ENCODE measurements at places on chromosomes 5 and 9.

- no peak for DNase-seq
Observed at GRCh38 chr5:173637340-173637739, 20.9 kb upstream of the BOD1 start.

DNA sequence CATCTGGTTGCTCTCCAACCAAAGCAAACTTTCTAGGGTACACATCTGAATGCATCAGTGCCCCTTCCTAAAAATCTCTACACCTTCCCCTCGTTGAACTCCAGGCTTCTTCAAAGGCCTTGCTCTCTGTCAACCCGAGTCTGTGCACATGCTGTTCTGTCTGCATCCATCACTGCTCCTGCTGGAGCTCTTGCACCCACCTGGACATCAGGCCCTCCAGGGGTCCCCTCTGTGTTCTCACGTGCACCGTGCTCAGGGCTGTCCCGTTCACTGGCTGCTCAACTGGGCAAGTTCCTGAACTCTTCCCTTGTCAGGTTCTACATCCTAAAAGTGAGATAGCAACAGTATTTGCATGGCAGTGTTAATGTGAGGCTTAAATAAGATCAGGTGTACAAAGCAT is 62.7 kb upstream of the ANGPTL2 start:
- DNase-seq: no peak

DNA sequence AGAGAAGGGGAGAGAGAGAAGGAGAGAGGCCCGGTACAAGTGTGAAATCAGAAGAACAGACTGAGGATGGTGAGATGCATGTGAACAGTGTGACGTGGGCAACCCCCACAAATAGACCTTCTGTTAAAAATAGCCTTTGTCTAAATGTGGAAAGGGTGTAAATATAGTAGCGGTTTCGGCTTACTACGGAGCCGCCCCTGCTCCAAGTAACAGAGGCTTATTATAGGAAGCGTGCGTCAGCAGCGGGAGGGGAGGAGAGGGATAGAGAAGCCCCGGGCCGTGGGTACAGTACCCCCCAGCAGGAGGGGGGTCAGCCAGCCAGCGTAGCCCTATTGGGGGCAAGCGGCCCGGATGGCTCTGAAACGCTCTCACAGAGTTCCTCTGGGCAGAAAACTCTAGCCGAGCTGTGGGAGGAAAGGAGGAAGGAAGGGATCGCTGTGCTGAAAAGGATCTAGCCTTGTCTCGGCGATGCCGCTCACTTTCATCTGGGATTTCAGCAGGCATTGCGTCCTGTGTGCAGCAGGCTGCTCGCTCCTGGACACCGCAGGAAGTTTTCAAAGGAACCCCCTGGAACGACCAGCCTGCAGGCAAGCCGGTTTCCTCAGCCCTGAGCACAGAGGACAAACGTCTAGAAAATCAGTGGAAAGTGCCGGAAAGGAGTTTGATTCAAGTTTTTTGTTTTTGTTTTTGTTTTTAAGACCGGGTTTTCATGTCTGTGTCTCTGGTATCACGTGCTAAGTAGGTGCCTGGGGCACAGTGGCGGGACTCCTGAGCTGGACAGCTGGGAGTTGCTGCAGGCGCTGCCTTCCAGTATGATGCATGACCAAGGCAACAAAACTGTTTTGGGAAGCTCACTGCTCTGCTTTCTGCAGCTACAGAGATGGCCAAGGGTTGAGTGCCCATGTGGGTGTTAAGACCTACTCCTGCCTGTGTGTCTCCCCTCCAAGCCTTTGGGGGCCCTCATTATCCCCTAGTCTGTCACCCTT is 146.6 kb downstream of the SEC61B start:
- peak; percentile 53 for DNase-seq

- DNase-seq: no peak
Observed at GRCh38 chr9:104772714-104773510, 9.0 kb downstream of the NIPSNAP3B start.

- no peak for DNase-seq
Observed at GRCh38 chr9:684941-685340, 156.6 kb upstream of the DMRT1 start.

DNA sequence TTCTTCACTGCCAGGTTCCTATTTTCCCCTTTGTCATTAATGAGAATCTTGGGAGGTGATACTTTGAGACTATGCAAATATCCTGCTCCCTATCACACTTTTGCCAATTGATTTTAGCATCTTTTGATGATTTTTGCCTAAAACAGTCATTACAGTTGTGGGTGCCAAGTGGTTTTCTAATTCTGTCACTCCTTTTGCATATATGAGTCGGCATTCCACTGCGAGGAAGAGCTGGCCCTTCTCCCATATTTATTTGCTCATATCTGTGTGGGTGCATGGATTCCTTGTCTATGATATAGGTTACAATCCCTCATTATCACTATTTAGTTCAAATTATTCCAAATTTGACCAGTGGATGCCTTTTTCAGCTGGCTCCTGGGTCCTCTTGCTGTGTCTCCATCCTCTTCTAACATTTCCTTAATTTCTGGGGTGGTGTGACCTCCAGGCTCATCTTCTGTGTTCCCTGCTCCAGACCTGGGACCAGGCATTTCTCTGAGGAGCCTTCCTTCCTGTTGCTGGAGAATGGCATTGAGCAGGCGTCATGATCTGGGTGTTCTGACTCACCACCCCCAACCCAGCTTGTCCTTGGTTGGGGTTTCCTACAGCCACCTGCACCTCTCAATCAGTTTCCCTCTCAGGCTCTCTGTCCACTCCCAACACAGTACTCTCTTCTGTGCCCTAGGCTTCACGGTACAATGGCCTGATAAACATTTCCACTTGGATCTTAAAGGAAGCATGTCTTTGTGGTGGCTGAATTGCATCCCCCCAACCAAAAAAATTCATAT is 106.7 kb downstream of the NXNL2 start:
- no peak for DNase-seq

- DNase-seq: no peak
Observed at GRCh38 chr5:138953387-138954256, 78.5 kb upstream of the LRRTM2 start.

DNA sequence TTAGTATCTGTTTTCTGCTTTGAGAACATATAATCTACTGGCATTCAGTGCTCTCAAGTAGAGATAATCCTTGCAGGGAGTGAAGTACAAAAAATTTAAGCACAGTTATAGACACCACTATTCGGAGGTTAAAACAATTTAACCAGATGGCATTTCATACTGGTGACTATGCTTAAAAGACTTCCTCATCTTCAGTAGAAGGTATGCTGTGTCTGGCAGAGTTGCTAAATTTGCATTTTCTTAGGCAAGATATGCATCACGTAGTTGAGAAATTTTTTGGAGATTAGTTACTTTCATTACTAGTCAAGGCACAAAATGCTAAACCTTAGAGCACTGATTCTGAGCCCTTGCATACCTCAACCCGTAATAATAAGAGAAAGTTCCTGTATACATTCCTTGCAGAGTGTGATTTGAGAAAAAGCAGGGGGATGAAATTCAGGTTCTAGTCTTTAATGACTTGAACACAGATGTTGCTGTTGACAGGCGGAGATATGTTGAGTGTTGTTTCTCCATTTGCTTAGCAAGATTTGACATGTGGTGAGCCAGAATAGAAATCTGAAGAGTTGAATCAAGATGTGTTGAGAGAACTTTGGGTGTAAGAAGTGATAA is 70.8 kb upstream of the STARD4 start:
- no peak for DNase-seq

DNA sequence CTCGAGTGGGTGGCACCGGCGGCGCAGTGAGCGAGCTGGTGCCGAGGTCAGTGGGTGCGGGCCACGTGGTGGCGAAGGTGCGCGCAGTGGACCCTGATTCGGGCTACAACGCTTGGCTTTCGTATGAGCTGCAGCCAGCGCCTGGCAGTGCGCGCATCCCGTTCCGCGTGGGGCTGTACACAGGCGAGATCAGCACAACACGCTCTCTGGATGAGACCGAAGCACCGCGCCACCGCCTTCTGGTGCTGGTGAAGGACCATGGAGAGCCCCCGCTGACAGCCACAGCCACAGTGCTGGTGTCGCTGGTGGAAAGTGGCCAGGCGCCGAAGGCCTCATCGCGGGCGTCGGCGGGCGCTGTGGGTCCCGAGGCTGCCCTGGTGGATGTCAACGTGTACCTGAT is 2.1 kb downstream of the PCDHA5 start:
- no peak for DNase-seq

DNA sequence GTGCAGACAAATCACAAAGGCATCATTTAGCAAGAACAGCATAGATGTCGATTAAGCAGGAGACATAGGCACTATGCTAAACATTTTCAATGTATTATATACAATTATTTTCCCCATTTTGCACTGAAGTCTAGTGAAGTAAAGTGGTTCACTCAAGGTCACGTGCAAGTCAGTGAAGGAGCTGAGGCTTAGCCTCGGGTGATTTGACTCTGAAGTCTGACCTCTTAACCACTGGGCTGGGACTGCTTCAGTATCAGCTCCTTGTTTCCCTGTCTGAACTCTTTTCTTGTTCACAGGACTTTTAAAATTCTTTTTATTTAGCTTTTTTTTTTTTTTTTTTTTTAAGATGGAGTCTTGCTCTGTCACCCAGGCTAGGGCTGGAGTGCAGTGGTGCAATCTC is 262.7 kb downstream of the DRD1 start:
- DNase-seq: no peak

GRCh38 chr9:77954013-77954665 is 77.5 kb downstream of the GNAQ start:
- DNase-seq: no peak

DNA sequence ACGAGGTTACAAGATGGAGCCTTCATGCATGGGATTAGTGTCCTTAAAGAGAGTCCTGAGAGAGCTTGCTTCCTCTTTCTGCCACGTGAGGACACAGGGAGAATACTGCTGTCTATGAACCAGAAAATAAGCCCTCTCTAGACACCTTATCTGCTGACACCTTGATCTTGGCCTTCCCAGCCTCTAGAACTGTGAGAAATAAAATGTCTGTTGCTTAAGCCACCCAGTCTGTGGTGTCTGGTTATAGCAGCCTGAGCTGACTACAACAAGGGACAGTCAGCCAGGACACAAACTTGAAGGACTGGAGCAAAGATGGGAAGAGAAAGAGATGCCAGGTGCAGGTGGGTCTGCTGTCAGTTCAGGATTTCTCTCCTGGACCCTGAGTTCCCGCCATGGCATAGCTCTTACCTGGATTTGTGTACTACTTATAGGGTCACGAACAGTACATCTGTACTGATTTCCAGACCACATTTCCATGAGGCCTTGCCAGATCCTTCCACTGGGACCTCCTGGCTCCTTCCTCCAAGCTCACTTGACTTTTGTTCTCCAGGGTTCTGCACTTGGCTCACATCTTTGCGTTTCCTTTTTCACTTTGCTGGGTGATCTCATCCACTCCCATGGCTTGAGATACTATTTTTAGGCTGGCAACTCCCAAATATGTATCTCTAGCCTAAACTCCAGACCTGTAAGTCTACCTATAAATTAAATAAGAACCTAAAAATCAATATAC is 44.9 kb upstream of the LIFR start:
- DNase-seq: no peak

DNA sequence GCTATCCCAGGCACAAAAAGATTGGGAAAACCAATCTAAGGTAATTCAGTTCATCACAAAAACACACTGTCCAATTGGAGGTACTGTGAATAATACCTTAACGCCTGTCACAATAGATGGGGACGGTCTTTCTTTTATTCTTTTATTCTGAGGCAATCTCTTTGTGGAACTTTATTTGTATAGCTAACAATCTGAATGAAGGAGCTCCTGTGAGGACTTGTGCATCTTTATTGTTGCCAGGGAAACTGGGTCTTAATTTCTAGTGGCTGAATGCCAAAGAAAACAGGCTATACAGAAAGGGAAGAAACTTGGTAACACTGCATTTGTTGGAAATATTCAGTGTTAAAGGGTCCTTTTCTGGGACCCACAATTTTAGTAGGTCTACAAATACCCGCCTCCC is 546.9 kb upstream of the C9orf72 start:
- DNase-seq: peak; percentile 40

DNA sequence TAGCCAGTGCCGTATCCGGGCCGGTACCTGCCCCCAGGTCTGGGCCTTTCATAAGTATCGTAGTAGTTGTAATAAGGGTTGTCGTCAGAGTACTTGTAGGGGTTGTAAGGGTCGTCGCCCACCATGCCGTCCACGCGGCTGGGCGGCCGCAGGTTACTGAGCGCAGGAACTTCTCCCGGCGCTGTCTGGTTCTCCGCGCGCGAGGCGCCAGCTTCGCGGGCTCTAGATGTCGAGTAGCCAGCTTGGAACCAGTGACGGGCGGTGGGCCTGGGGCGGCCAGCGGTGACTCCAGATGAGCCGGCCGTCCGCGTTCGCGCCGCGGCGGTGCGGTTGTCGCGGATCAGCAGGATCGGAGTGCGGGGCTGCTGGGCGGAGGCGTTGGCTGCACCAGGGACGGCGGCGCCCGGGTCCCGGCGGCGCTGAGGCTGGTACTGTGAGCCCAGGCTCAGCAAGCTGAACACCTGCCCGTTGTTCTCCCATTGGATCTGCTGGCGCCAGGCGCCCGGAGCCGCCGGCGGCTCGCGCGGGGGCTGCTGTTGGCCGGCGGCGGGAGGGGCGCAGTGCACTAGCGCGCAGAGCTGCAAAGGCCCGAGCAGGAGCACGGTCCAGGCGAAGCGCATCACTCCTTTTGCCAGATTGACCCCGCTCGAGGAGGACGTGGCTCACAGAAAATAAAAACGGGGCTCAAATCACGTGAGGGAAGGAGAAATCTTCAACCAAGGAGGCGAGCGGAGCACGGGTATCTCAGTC is 518 bp downstream of the LOX start:
- DNase-seq: peak; percentile 64

DNA sequence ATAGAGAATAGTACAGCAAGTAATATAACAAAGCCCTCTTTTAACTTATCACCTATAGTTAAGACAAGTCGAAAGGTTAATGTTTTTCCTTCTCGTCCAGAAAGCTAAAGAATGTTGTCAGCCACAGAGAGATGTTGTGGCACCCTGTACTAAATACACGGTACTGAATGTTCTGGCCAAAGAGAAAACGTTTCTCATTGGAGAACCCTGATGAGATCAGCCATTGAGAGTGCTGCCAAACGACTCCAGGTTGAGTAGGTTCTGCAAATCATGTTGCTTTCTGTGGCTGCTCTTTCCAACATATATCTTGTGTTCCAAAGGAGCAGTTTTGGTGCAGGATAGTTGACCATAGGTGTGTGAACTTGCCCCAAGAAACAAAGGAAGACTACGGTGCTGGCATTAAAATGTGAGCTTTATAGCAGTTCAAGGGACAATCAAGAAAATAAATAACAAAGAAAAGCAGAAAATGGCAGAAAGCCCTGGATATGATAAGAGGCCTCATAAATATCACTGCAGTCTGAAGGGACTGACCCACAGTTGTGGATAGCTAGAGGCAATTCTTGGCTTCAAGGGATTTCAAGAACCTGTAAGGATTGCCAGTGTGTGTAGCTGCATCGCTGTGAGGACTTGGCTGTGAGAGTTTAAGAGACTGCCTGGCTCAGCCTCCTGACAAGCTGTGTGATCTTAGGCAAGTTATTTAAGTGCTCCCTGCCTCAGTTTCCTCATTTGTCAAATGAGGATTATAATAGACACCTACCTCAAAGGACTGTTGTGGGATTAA is 102.7 kb downstream of the ARHGEF28 start:
- DNase-seq: no peak

Measured in neural progenitor cell (in vitro differentiated cells).